ENCODE measurements at places on chromosomes 6 and 20. TPM values are rescaled to one million over a fixed set of nuclear protein-coding genes. Genes with fewer than 3 reads are reported as not detected.

GRCh38 chr6:24307881-24308280 lies 50.0 kb downstream of the DCDC2 start:
- H3K4me1 ChIP-seq = no peaks in the 10 kb centered on the region
- no peak overlapping the region for H3K4me3 ChIP-seq
- H3K27me3 ChIP-seq = peaks cover 4% of the 10 kb centered on the region
- no peaks in the 10 kb centered on the region for H3K36me3 ChIP-seq
- DNase-seq = no peak
- H3K27ac ChIP-seq = no peak overlapping the region

DNA sequence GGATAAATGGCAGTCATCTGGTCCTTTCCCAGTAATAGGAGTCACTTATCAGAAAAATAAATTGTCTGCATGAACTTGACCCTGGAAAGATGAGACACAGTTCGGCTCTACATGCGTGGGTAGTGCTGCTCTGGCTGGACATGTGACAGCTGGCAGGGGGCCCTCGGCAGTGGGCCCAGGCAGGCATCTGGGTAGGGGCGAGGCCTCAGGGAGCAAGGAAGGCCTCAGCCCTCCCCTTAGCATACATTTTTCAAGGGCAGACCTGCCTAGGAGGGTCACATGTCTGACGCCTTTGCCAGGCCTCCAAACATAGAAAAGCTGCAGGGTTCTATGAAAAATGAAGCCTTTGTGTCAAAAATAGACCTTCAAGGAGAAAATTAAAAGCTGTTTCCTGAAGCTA lies 12.8 kb upstream of the ILRUN start:
- no peaks in the 10 kb centered on the region for H3K36me3 ChIP-seq
- no peaks in the 10 kb centered on the region for H3K27me3 ChIP-seq
- H3K4me1 ChIP-seq = no peaks in the 10 kb centered on the region
- no peak for DNase-seq
- H3K4me3 ChIP-seq = no peak overlapping the region
- no peak overlapping the region for H3K27ac ChIP-seq

DNA sequence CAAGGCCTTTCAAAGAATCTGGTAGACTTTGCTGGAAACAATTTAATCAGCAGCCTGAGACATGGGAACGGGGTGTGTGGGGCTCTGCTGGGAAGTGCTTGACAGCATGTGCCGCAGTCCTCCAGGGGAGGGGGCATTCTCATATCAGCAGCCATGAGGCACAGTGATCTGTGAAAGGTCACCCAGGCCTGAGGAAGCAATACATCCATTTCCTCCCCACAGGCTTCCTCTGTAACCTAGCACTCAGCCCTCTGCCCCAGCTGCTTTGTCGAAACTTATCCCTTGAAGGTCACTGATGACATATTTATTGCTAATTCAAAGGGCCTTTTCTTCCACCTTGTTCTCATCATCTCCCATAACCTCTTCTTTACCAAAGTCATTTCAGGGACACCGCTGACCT lies 103.3 kb downstream of the TNFAIP3 start:
- peak overlapping the region; percentile 78 for H3K27ac ChIP-seq
- peaks cover 66% of the 10 kb centered on the region for H3K4me1 ChIP-seq
- H3K27me3 ChIP-seq = no peaks in the 10 kb centered on the region
- no peak overlapping the region for H3K4me3 ChIP-seq

- H3K27ac ChIP-seq = no peak overlapping the region
- H3K4me3 ChIP-seq = no peak overlapping the region
- DNase-seq = no peak
- peaks cover 18% of the 10 kb centered on the region for H3K27me3 ChIP-seq
- H3K36me3 ChIP-seq = no peaks in the 10 kb centered on the region
- peaks cover 2% of the 10 kb centered on the region for H3K4me1 ChIP-seq
Observed at GRCh38 chr6:155041741-155042279, 46.7 kb downstream of the TIAM2 start.

SPATS1 gene
- not detected for total RNA-seq
